ENCODE measurements at places on chromosomes 2 and 18. TPM values are rescaled to one million over a fixed set of nuclear protein-coding genes. Genes with fewer than 3 reads are reported as not detected.

IAH1 gene
- total RNA-seq = 35.1 TPM

OSR1 gene
- total RNA-seq = 2.6 TPM

CXCR4 gene
- total RNA-seq = 1.3 TPM

PLEK gene
- 0.22 TPM for total RNA-seq

BBS5 gene
- 4.6 TPM for total RNA-seq

SNORC gene
- 14.0 TPM for total RNA-seq

KCNE4 gene
- total RNA-seq = not detected

CPS1 gene
- total RNA-seq = 37.5 TPM

OTX1 gene
- 13.1 TPM for total RNA-seq

ALLC gene
- not detected for total RNA-seq

LYG2 gene
- 0.27 TPM for total RNA-seq

GPR35 gene
- 4.2 TPM for total RNA-seq

PCARE gene
- not detected for total RNA-seq

ARHGAP25 gene
- total RNA-seq = 0.27 TPM

ABCB11 gene
- 0.12 TPM for total RNA-seq

STARD6 gene
- total RNA-seq = not detected

SYT4 gene
- total RNA-seq = not detected
